ENCODE measurements at places on chromosomes 7 and 10.
A peak's percentile ranks its signal among the peaks of the same experiment; 100 is the strongest.

- no peak for DNase-seq
Measured at GRCh38 chr7:44056681-44057080, 8.7 kb downstream of the PGAM2 start.

DNA sequence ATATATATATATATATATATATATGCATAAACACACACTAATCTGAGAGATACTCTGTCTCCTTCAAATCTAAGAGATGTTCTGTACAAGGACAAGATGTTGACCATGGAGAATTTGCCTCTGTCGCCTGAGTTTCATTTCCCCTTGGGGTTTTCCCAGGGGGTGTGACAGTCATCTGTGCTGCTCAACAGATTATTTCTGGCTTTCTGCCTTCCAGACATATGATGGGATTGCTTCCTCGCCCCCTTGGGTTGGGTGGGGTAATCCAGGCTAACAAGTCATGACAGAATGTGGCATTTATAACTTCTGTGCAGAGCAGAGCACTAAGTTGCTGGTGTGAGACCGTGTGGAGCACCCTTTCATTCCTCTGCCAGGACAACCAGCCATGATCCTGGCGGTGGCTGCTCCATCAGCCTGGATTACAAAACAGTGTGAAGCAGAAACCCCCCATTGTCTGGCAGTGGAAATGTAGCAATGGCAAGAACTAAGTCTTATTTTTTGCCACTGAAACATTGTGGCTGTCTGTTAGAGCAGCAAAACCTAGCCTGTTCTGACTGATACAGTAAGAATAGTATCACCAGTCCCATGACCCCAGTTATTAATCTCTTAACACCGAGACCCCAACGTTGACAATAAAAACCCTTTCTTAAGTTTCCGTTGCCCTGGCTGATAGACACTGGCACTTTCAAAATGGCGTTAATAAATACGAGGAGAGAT is 13.7 kb upstream of the USP6NL start:
- no peak for DNase-seq

GRCh38 chr10:79400146-79401004 is 45.0 kb downstream of the ZCCHC24 start:
- peak; percentile 65 for DNase-seq

- DNase-seq, result no peak
Measured at GRCh38 chr7:1952169-1952760, 280.5 kb downstream of the MAD1L1 start.

- no peak for DNase-seq
Measured at GRCh38 chr7:38655833-38656774, 24.9 kb upstream of the AMPH start.

DNA sequence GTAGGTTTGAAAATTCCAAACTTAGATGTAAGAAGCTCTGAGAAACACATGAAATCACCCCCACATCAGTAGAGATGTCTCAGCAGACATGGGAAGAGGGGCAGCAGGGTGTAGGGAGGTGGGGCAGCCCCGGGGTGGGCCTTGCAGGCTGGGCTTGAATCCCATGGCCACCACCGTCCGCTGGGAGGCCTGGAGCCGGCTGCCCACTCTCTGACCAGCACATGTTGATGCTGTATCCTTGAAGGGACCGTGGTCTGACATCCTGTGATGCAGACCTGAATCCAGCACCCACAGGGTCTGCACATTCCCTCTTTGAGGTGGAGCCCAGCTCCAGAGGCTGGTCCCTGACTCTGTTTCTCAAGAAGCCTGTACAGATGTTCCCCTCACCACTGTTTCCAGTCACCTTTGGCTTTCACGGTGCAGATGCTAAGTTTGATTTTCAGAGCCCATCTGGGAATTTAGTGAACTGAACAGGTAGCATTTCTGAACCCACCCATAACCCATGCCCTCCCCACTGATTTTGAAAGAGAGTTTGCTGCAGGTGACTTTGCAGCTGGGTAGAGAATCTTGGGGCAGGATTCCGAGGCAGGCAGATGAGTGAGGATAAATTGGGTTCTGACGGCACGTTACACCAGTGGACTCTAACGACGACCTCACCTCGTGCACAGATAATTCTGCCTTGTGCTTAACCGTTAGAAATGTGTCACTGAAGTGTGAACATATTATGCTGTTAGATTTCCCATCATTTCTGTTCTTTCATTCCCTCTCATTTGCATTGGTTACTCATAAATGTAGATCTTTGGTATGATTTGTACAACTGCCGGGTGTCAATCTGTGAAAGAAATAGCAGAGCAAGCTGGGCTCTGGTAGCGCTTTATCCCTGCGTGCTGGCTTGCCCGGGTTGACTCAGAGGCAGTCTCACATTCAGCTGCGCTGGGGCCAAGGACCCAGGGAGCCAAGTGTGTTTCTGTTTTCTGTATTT is 45.7 kb downstream of the IKZF1 start:
- peak; percentile 91 for DNase-seq

DNA sequence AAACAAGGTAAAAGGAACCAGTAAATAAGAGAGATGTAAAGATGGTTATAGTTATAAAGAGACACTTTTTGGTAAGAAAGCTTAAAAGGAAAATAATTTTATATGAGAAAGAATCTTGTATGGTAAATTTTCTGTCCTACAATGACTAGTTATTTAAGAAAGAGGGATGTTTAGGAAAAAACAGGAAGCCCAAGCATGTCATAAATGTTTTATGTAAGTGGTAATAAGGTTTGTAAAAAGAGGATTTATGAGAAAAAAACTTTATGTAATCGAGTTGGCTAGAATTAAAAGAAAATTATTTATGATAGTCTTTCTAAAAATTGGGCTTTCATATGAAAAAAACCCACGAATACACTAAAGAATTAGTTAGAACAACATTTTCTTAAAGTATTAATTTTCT is 34.2 kb upstream of the CREB3L2 start:
- DNase-seq, result no peak

DNA sequence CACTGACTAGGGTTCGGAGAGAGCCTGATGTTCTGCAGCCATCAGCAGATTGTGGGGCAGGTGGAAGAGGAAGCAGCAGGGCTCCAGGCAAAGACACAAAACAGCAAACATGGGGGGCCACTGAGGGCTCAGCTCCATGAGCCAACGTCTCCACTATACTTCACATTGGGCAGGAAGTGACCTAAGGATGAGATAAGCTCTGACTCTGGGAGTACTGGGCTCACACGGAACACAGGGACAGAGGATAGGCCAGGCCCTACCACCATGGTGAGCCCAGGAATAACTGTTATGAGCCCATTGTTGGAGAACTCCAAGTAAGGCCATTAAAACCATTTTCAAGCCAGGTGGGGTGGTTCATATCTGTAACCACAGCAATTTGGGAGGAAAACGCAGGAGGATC is 14.9 kb upstream of the MRPS24 start:
- no peak for DNase-seq

DNA sequence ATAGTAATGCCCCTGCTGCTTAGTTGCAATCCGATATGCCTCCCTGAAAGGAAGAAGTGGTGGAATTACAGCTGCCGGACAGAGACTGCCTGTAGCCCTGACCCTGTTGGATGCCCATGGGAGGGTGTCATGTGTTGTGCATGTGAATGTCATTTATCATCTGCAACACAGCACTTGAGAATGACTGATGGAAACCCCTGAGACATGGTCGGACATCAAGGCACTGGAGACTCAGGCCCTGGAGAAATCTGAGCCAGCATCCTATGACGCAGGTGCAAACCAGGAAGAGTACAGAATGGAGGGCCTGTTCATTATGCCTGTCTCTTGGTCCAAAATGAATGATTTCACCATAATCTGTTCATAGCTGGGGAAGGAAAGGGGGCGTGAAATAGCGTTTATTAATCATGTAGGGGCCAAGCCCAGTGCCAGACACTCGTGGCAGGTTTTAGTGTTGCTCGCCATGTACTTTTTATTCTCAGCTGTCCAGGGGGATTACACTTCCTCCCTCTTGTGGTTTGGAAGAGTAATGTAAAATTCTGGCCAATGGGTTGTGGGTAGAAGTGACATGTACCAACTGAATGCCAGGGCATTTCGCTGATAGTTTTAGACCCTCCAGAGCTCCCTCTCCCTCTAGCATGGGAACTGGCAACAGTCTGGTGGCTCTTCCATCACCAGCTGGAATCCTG is 23.0 kb upstream of the LEP start:
- no peak for DNase-seq

DNA sequence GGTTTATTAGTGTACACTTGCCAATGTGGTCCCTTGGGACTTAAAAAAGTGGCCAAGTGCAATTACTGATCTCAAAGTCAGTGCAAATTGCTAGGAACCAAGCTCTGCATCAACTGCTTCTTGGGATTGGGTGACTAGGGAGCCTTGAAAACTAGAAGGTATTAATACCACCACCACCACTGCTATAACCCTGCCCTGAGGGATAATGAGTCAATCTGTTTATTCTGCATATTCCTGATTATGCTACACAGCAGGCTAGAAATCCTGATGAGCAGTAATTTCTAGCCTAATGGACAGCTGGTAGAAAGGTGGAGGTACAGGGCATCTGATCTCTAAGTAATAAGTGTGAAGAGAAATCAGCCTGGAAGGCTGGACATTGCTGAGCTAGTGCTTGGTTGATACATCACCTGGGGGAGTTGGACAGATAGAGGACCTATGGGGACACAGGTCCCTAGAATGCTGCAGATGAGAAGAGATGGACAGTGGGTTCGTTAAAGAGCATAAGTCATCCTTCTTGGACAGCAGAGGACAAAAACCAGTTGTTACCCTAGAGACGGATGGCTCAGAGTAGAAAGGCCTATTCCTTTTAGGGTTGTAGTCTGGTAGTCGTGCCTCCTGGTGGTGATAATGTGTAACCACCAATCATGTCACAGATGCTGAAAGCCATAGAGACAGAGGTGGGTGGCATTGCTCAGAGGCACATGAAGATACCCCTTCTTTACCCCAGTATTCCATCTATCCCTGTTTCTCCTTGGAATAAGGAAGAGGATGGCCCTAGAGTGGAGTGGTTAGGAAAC is 554.8 kb downstream of the SORCS1 start:
- no peak for DNase-seq

- peak; percentile 47 for DNase-seq
Measured at GRCh38 chr7:92768501-92769393, 67.6 kb downstream of the CDK6 start.

DNA sequence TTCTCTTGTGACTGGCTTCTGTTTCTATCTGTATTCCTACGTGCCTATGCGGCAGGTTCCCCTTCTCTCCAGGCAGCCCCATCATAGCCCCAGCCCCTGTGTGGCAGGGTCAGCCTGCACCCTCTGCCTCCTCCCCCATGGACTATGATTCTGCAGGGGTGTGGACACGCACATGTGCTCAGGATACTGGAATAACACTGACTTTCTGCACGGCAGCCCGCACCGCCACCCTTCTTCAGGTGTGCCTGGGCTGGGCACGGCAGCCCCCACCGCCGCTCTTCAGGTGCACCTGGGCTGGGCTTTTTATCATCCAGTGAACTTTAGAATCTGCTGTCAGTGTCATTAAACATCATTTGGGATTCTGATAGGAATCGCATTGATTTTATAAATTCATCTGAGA is 202.6 kb upstream of the PPP2R2D start:
- DNase-seq, result no peak

DNA sequence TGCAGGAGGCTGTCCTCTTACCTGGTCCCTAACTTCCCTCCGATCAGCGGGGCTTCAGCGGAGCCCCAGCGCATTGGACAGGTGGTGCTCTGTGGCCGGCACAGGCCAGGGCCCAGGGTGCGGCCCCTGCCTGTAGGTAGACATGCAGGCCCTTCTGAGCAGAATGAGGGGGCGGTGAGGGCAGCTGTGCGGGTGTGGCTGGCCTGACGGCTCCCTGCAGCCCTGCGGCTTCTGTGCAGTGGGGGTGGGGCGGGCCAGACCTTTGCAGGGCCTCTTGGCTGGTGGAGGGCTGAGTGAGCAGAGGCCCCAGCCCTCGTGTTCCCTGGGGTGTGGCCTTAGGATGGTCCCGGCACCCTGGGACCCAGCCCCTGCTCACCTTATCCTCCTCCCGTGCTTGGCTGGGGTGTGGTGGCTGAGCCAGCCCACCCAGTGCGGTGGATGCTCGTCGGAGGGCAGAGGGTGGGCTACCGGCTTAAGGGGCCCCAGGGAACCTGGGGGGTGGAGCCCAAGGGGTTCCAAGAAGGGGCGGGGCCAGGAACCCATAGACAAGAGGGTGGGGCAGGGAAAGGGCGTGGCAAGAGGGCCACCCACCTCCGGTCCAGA is 175.2 kb upstream of the TNRC18 start:
- no peak for DNase-seq

DNA sequence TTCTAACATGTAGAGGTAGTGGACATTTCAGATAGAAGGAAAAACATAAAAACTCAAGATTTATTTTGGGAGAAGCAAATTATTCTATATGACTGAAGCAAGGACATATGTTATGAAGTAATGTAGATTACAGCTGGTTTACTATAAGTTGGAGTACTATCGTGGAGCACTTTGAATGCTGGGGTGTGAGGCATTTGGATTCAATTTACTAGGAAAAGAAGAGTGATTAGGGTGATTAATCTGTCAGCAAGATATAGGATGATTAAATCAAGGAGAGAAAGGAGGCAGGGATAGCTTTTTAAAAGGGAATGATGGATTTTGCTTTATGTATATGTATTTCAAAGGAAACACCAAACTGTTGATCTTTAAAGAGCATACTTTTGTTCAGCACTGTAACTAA is 318.4 kb upstream of the KAT6B start:
- no peak for DNase-seq

DNA sequence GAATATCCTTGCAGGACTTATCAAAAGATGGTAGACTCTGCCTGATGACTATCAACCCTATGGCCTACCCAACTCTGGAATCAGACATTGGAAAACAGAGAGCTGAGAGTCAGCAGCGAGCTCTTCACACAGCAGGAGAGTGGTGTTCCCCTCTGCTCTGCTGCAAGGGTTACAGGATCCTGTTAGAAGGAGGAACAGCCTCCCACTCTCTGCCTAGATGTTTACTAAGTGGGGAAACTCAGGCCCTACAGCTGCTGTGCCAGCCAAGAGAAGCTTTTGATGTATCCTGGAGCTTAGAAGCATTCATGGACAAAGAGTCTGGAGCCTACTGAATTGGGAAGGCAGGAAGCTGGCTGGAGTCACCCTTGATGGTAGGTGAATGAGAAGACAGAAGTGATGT is 104.6 kb downstream of the ABLIM1 start:
- no peak for DNase-seq

GRCh38 chr10:74433993-74434392 is 283.0 kb downstream of the ADK start:
- DNase-seq, result no peak

- peak; percentile 52 for DNase-seq
Measured at GRCh38 chr7:130071701-130072622, 1.6 kb downstream of the KLHDC10 start.

DNA sequence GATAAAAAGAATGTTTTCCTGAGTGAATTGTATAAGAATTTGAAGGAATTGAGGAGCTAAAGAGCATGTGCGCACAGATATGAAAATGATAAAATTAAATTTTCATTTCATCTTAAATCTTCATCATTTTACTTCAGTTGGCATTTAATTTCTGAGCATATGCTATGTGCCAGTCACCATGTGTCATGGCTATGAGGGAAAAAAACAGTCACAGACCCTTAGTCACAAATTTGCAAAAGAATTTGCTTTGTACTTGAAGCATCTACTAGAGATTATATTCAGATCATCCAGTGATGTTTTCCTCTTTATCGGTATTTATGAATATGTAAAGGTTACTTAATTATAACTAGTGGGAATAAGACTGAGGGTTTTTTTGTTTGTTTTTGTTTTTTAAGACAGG is 29.8 kb downstream of the VCL start:
- DNase-seq, result no peak

GRCh38 chr7:106657085-106657991 is 3.6 kb downstream of the CCDC71L start:
- no peak for DNase-seq

Measured in stimulated activated naive CD8-positive, alpha-beta T cell treated with anti-CD3 and anti-CD28 coated beads, Interleukin-15, amount 100 ng/mL, for 72 hours (primary cell).